Posterior vena cava (tissue), 2 donors: ENCODE measurements at places on chromosomes 16 and 17. TPM values are rescaled to one million over a fixed set of nuclear protein-coding genes. Genes with fewer than 3 reads are reported as not detected.

Gene GNG13
- total RNA-seq: not detected

Gene OR1A1
- not detected for total RNA-seq

Gene TBC1D3
- total RNA-seq: not detected

Gene DHX38
- total RNA-seq: 44.3 TPM

Gene CWC25
- 13.6 TPM for total RNA-seq

Gene RETREG3
- total RNA-seq: 34.6 TPM

Gene NLK
- 13.6 TPM for total RNA-seq

Gene CDH16
- total RNA-seq: not detected

Gene IL21R
- total RNA-seq: 0.24 TPM

Gene SLC16A13
- 1.5 TPM for total RNA-seq

Gene CACNG1
- total RNA-seq: not detected

Gene TMEM186
- 5.4 TPM for total RNA-seq

Gene CIITA
- total RNA-seq: 11.9 TPM

Gene TUFM
- 76.2 TPM for total RNA-seq

Gene DNAI2
- total RNA-seq: not detected

Gene SOX8
- total RNA-seq: 0.79 TPM

Gene ASB16
- 0.19 TPM for total RNA-seq

Gene KLHL10
- total RNA-seq: 0.32 TPM

Gene CTRL
- 1.1 TPM for total RNA-seq

Gene P2RX1
- total RNA-seq: 71.0 TPM

Gene RHBDF1
- total RNA-seq: 39.7 TPM

Gene DCTPP1
- 20.1 TPM for total RNA-seq

Gene DCAF7
- total RNA-seq: 48.6 TPM

Gene MAPT
- total RNA-seq: 5.7 TPM

Gene KRT28
- not detected for total RNA-seq

Gene CACNG3
- total RNA-seq: not detected

Gene SRCIN1
- total RNA-seq: 0.93 TPM

Gene LDHD
- 2.3 TPM for total RNA-seq

Gene ITGB3
- total RNA-seq: 53.5 TPM

Gene ADAMTS18
- total RNA-seq: 0.79 TPM

Gene TBC1D3C
- total RNA-seq: not detected

Gene GP1BA
- total RNA-seq: not detected

Gene PHF12
- 26.7 TPM for total RNA-seq

Gene CHST5
- total RNA-seq: not detected

Gene COL1A1
- 1,821 TPM for total RNA-seq

Gene ITGAL
- 8.5 TPM for total RNA-seq

Gene NTHL1
- 15.2 TPM for total RNA-seq

Gene MYH11
- total RNA-seq: 1,932 TPM

Gene DNAAF8
- total RNA-seq: 0.32 TPM

Gene PYDC1
- not detected for total RNA-seq

Gene KRTAP2-2
- total RNA-seq: not detected

Gene ZP2
- total RNA-seq: not detected

Gene CDK5R1
- total RNA-seq: 0.93 TPM

Gene RND2
- total RNA-seq: 2.2 TPM

Gene CTRB1
- not detected for total RNA-seq

Gene GAS2L2
- total RNA-seq: not detected

Gene MYH1
- not detected for total RNA-seq

Gene ZNF785
- 10.5 TPM for total RNA-seq

Gene HIGD1B
- total RNA-seq: 1.8 TPM

Gene PRSS33
- total RNA-seq: not detected

Gene SLC5A11
- not detected for total RNA-seq

Gene ADAM11
- 0.42 TPM for total RNA-seq

Gene KRT20
- total RNA-seq: not detected

Gene C16orf86
- 2.7 TPM for total RNA-seq

Gene C17orf78
- not detected for total RNA-seq

Gene TBKBP1
- 10.7 TPM for total RNA-seq

Gene NACA2
- total RNA-seq: not detected

Gene TBC1D26
- not detected for total RNA-seq
